ENCODE measurements at places on chromosomes 6 and 20. TPM values are rescaled to one million over a fixed set of nuclear protein-coding genes. Genes with fewer than 3 reads are reported as not detected.
A peak's percentile ranks its signal among the peaks of the same experiment; 100 is the strongest.

DNA sequence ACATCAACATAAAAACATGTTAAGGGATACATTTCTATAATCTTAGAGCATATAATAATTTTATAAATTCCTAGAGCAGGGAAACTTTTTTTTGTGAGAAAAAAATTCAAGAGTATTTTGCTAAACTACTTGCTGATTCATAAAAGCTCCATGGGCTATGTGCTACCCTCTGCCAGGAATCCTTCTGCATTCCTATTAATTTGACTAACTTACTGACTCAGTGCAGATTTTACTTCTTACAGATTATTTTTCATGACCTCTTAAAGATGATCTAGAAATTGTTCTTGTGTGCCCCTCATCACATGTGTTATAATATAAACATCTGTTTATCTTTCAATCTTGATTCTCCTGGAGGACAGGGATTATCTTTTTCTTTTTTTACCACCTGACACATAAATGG lies 5.7 kb downstream of the VTA1 start:
- DNase-seq, result no peak

DNA sequence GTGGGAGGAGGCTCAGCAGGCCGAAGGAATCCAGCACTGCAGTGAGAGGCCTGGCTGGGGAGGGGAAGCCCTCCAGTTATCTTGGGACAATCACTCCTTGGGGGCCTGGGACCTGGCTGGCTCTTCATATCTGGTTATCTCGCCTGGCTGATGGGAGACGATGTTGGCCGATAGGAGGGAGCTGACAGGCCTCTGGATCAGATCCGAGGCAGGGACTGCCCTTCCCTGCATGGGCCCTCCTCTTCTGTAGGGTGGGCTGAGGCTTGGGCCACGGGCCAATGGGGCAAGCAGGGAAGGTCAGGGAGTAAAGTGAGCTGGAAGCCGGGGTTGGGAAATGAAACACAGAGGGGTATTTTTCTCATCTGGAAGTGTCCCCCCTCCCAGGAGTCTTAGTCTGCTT lies 25.2 kb downstream of the MANBAL start:
- DNase-seq, result no peak

DNA sequence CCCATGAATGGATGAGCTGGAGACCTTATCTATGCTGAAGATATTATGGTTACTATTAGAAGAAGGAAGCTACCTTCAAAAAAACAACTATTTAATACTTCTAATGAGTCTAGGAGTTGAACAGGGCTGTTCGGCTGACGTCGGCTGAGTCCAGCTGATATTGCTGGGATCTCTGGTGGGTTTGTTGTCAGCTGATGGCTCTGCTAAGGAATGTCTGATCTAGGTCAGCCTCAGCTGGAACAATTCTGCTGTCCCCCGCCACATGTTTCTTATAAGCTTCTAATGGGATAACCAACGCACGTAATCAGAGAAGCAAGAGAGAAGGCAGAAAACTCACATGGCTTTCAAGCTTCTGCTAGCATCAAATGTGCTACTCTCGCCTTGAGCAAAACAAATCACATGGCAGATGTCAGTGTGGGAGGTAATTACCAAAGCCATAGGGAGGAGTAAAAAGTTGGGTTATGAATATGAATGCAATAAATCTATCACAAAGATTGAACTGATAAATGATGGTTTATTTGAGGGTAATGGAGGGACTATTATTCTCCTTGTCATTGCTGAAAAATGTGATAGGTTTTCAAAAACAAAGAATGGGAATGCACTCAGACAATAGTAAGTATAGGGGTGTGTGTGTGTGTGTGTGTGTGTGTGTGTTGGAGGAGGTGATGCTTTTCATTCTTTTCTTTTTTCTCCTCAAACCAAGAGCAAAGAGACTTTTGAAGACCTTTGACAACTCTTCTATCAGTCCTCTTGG lies 71.5 kb downstream of the BTBD3 start:
- no peak for DNase-seq

DNA sequence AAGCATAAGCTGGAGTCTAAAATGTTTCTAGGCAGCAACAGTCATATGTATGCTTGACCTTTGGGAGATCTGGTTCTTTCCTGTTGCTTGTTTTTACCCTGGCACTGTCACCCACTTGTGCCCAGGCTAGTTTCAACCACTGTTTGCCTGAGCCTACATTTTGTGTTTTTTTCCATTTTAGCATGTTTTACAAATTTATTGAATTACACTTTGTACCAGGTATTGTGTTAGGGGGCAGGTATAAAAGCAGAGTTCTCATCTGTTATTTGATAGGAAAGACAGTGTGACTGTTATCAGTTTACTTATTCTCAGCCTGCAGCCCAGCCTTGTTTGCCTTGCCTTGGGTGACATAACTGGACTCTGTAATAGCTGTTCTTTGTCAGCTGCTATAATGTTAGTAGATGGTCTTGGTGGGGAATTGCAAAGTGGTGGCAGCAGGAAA lies 147.0 kb downstream of the CDKAL1 start:
- no peak for DNase-seq

- no peak for DNase-seq
These were observed 298.2 kb downstream of the PHACTR1 start for GRCh38 chr6:13014504-13015378.

- no peak for DNase-seq
These were observed 369.9 kb downstream of the TAF4 start for GRCh38 chr20:61695741-61696140.

- no peak for DNase-seq
These were observed 145.2 kb upstream of the HEY2 start for GRCh38 chr6:125604257-125604656.

DNA sequence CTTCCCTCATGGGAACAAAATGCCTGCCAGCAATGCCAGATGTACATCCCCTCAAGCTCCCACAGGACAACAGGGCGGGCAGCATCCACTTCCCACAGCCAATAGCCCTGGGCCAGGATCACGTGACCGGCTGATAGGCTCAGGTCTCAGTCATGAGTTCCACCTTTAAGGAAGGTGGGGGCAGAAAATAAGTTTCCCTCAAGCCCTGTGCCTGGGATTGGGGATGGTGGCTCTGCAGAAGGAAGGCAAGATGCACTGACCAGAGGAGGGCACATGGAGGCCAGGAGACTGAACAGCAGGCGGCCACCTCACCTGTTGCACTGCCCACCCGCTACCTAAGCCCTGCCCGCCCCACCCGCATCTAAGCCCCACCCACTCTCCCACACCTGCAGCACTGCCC lies 149.1 kb downstream of the BMP7 start:
- no peak for DNase-seq

DNA sequence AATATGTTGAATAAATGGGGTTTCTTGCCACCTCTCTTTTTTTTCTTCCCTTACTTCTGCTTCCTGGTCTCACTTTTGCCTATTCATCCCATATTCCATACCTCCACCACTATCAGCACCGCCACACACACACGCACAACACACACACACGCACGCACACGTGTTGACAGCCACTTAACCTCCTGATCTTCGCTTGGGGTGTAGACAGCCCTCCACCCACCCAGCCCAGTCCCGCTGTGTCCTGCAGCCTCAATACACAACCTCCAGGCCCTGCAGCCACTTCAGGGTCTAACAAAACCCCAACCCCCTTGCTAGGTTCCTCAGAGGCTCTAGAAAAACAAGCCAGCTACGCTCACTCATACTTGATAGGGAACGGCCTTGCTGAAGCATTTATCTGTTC lies 72.3 kb downstream of the LINC00237 start:
- no peak for DNase-seq

GRCh38 chr6:155067956-155068615 lies 73.0 kb downstream of the TIAM2 start:
- DNase-seq, result no peak

DNA sequence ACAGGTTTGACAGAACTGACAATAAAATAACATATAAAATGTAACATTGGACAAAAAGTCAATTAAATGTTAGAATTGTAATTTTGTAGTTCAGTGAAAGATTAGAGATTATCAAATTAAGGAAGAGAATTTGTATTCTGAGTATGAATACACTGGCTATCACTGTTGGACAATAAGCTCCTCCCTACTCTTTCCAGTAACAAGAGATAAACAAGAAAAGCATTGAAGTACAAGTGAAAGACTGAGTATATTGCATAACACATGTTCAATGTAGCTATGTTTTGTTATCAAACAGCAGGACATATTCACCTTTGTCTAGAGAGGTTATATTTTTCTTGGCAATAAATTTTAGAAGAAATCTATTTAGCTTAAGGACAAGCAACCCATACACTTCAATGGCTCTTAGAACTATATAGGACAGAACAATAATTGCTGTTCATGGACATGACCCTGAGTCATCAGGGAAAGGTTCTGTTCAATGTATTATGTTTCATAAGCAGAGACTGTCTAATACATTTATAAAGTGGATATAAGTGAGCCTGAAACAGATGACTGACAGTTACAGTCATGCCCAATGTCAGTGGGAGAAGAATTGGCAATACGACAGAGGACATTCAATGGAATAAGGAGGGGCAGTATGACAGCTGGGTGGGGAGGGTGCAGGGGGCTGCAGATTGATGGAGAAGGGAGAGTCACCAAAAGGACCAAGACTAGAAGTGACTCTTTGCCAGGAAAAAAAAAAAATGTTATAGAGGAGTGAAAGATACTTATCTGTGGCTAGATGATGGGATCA lies 520.4 kb downstream of the FRK start:
- DNase-seq, result no peak

DNA sequence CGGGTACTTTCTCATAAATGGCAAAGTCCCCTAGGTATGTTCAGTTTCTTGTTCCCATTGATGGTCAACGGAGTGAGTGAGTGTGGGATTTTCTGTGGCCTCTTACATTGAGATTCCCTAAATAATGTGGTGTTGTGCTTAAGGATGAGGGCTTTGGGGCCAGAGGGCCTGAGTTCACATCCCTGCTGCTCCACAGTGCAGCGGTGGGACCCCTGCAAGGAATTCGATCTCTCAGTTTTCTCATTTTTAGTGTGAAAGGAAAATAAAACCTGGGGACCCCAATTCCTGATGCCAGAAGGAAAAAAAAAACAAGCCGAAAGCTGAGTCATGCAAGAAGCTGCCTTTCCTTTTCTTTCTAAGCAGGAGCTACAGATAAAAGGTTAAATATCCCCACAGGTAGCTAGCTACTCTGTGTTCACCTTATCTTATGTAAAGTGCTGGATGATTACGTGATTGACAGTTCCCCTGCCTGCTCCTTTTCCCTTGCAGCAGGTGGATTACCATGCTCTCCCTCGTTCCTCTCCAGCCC lies 120.2 kb upstream of the CLDN20 start:
- no peak for DNase-seq

- peak; percentile 82 for DNase-seq
These were observed 27.3 kb upstream of the TCP11 start for GRCh38 chr6:35168461-35168861.

DNA sequence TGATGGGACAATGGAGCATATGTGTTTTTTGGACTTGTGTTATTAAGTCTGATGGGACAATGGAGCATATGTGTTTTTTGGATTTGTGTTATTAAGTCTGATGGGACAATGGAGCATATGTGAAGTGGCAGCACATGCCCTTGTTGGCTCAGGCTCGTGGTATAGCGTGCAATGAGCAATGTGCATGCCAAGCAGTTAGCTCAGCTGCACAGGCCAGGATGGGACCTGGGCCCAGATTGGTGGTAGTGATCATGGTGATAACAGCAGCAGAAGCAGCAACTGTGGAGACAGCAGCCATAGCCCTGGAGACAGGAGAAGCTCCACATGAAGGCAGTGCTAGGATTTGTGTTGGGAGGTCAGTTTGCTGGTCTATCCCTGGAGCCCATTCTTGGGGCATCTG lies 61.1 kb downstream of the IL20RA start:
- no peak for DNase-seq

- DNase-seq, result no peak
These were observed 28.8 kb downstream of the GCM1 start for GRCh38 chr6:53119772-53120409.

The C6orf58 gene
- polyA plus RNA-seq, result 1.3 TPM

The ALDH8A1 gene
- polyA plus RNA-seq, result 37.3 TPM

GRCh38 chr6:5275497-5275896 lies 14.2 kb downstream of the FARS2 start:
- DNase-seq, result no peak

- no peak for DNase-seq
These were observed 25.3 kb downstream of the ACSS1 start for GRCh38 chr20:25032478-25033264.

DNA sequence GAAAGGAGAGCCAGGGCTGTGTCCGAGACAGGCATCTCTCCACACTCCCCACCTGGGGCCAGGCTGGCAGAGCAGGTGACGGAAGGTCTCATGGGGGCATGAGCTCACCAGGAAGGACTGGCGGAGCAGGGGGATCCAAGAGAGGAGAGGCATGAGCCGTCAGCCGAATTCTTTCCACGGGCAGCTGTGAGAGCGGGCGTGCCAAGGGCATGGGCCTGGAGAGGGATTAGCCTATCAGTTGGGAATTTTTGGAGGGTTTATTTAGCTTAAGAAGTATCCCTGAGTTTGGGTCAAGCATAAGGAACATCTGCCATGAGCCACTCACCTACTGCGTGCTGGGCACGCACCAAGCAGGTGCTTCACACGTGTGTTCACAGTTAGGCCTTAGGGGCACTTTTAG lies 60.2 kb upstream of the ZNFX1 start:
- DNase-seq, result no peak

DNA sequence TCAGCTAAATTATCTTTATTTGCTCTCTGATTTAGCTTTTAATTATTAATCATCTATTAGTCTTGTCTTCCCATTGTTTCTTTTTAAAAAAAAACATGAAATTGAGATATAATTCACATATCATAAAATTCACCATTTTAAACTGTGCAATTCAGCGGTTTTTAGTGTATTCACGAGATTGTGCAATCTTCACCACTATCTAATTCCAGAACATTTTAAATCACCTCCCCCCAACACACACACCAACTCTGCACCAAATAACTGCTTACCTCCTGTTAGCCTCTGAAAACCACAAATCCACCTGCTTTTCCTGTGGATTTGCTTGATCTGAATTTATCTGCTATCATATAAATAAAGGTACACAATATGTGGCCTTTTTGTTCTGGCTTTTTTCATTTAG lies 8.8 kb upstream of the ABRACL start:
- no peak for DNase-seq

The PAX1 gene
- not detected for polyA plus RNA-seq

DNA sequence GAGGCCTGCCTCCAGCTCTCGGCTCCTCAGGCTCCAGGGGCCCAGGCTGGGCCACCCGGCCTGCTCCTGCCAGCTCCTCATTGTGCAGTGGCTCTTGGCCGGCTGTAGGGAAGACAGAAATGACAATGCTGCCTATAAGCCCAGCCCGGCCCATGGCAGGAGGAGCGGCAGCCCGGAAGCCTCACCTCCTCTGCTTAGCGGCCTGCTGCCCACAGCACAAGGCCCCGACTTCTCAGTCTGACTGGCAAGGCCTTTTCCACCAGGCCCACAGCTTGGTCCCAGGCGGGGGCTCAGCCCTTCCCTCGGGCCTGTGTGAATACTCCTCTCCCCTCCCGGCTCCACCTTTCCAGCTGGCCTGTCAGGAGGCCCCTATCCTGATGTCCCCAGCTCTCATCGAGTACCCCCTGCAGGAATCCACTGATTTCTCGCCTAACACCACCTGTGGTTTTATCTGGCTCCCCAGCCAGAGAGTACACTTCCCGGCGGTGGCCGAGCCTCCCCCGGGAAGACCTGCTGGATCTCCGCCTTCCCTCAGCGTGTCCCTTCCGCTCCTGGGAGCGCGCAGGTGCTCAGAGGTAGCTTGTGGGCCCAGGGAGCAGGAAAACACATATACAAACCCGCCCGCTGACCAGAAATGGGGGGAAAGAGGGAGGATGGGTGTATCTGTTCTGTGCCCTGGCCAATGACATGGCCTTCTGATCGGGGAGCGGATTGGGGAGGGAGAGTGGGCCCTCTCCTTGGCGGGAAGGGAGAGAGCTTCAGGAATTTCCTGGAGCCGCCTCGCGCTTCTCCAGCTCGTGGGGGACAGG lies 963 bp downstream of the DDRGK1 start:
- DNase-seq, result no peak

GRCh38 chr6:151399679-151400078 lies 8.3 kb upstream of the ZBTB2 start:
- DNase-seq, result no peak
